ENCODE measurements at places on chromosomes 1 and 21.

- no peak for DNase-seq
Observed at GRCh38 chr21:25515484-25516405, 91.5 kb downstream of the MRPL39 start.

GRCh38 chr1:227490478-227490877 is 72.9 kb upstream of the ZNF678 start:
- DNase-seq: no peak

- DNase-seq: no peak
Observed at GRCh38 chr1:14350197-14350596, 248.3 kb upstream of the KAZN start.

DNA sequence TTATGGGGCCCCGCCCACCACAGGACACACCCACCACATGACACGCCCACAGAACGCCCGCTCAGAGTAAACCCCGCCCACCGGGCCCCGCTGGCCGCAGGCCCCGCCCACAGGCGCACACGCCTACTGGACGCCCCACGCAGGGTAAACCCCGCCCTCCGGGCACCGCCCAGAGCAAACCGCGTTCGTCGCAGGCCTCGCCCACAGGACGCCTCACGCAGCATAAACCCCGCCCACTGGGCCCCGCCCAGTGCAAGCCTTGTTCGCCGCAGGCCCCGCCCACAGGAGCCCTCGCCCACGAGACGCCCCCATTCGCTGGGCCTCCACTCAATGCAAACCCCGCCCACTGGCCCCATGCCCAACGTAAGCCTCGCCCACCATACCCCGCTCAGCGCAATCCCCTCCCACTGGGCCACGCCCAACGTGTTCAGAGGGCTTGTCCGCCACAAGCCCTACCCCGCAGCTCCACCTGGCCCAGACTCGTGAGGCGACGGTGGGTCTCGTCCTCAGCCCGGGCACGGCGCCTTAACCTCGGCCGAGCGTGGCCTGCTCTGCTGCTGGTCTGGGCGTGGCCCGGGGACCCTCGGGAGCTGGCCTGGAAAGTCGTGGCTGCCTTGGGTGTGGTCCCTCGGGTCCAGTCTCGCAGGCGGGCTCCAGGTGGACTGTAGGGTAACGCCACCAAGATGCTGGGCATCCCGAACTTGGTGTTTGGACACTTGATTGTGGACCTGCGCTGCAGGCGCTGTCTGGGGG is 401 bp upstream of the TMEM52 start:
- peak; percentile 79 for DNase-seq

- no peak for DNase-seq
Observed at GRCh38 chr1:9025449-9025848, 774 bp downstream of the SLC2A7 start.

DNA sequence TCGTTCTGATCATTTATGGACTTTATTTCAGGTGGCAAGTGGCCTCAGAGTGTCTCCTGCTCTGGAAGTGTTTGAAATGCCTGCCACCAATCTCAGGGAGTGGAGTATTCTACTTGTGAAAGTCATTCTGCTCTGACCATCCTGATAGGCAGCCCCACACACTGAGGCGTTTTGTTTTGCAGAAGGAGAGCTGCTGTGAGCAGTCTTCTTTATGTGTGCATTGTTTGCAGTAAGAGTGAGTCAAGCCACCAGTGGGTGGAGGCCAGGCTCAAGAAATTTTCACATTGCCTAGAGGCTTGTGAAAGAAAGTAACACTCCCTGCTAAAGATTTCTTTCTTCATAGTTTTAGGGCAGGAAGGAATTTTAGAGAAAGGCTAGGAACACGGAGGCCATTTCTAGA is 204.4 kb downstream of the SLC35F3 start:
- DNase-seq: no peak

GRCh38 chr1:185438936-185439335 is 121.9 kb upstream of the IVNS1ABP start:
- DNase-seq: no peak

DNA sequence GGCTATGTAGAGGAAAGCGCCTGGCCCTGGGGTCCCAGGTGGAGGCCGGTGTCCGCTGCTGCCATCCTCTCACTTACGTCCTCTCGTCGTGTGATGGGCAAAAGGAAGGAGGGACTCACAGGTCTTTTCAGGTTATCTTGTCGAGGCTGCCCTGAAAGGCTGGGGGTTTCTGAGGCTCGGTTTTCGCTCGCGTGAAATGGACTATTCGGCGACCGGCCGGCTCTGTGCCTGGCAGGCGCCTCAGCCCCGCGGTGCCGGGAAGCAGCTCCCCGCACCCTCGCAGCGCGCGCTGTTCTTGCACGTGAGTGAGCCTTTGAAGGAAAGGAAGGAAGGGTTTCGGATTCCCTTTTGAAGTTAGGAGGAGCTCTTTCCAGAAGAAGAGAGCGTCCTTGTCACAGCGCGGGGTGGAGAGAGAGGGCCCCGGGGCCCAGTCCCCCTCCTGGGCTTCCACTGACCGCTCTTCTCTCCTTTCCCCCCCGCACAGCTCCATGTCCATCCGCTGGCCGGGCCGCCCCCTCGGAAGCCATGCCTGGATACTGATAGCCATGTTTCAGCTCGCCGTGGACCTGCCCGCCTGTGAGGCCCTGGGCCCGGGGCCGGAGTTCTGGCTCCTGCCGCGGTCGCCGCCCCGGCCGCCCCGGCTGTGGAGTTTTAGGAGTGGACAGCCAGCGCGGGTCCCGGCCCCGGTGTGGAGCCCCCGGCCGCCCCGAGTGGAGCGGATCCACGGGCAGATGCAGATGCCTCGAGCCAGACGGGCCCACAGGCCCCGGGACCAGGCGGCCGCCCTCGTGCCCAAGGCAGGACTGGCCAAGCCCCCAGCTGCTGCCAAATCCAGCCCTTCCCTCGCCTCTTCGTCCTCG is 57.2 kb downstream of the AJAP1 start:
- DNase-seq: no peak

DNA sequence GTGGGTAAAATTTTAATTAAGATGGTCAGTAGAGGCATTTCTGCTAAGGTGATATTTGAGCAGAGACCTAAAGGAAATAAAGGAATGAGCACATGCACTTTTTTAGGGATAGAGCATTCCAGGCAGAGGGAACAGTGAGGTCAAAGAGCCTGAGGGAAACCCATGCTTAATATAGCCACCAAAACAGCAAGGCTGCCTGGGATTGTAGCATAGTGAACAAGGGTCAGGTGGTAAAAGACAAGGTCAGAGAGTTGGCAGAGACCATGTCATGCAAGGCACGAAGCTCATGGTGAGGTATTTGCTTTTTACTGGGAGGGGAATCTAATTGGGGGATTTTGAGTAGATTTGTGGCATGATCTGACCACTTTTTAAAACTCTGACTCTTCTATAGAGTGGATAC is 344.6 kb upstream of the LRRC7 start:
- DNase-seq: no peak

GRCh38 chr21:33949516-33950430 is 34.2 kb upstream of the ATP5PO start:
- no peak for DNase-seq

GRCh38 chr1:202987922-202988583 is 19.1 kb upstream of the TMEM183A start:
- DNase-seq: no peak

DNA sequence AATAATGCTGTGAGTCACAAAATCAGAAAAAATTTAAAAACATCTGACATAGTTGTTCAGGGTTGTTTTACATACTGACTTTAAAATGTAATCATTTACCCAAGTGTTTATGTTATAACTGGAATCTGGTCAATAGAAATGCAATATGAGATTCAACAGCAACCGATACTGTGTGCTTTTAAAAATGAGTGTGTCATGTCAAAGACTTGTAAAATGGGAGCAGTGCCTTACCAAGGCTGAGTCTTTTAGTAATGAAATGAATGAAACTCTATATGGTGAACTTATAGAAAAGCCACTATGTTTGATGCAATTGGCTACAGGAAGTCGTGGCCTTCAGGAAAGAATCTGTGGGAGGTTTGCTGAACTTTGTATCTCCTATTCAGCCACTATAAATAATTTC is 570.2 kb downstream of the DPYD start:
- no peak for DNase-seq

DNA sequence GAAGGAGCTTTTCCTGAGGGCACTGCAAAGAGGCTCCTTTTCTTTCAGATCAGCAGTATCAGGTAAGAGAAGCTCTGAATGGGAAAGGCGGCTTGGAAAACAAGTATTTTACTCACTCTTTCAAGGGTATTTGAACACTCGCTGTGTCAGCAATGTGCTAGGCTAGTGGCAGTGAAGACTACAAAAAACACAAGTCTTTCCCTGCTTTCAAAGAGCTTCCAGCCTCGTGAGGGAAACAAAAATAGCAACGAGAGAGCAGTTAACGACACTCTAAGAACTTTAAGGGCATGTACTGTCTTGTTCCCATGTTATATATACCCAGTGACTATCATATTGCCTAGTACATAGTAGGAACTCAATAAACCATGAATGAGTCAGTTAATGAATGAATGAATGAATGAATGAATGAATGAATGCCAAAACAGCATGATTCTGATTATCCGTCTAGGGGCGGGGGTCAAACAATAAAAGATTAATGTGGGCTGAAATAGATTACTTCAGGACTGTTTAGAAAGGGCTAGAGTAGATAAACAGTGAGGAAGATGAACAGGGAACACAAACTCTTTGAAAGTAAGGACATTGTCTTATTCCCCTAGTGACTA is 14.2 kb upstream of the MCOLN3 start:
- DNase-seq: no peak

GRCh38 chr1:23037081-23037740 is 17.9 kb downstream of the KDM1A start:
- DNase-seq: no peak

- peak; percentile 39 for DNase-seq
Observed at GRCh38 chr1:182080955-182081582, 19.6 kb upstream of the ZNF648 start.

GRCh38 chr1:117466761-117467160 is 99.5 kb downstream of the MAN1A2 start:
- no peak for DNase-seq

DNA sequence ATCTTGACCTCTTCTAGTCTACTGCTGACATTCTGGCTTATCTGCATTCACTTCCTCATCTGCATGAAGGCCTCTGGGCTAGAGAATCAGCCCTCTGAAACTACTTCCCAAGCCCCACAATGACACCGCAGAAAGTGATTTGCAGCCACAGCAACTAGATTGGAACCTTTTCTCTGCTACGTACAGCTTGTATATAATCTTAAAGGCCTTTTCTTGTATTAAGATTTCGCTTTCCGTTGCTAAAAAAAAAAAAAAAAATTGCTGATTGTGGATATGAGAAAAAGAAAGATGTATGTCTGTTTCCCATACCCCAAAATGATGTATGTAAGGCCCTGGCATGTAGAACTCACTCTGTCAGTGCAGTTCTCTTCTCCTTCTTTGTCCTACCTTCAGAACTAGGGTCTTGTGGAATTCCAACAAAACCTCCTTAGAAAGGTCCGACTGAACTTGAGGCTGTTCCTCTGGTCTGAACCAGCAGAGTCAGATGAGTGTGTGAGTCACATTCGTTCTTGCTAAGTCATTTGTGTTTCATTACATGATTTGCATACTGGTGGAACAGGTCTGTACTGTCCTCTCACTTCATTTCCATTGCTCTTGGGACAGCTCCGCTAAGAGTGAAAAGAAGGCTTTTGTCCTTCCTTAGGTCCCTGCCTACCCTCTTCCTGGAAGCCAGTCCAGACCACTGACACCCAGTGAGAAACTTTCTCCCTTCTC is 62.7 kb downstream of the PLPP3 start:
- DNase-seq: no peak

DNA sequence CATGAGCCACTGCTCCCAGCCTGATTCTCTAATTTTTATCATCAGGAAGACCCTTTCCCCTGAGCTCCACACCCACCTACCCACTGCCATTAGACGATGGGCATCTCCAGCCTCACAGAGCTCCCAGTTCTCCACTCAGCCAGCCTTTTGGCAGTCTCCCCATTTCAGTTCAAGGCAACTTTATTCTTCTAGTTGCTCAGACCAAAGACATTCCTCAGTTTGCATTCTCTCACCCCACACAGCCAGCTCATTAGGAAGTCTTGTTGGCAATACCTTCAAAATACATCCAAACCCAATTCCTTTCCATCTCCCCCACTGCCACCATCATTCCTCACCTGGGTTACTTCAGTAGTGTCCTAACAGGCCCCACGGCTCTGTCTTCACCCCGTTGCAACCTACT is 53.4 kb upstream of the COX20 start:
- no peak for DNase-seq

GRCh38 chr1:234579967-234580366 is 30.0 kb downstream of the IRF2BP2 start:
- DNase-seq: no peak

- peak; percentile 51 for DNase-seq
Observed at GRCh38 chr1:234725177-234726132, 115.5 kb upstream of the IRF2BP2 start.

DNA sequence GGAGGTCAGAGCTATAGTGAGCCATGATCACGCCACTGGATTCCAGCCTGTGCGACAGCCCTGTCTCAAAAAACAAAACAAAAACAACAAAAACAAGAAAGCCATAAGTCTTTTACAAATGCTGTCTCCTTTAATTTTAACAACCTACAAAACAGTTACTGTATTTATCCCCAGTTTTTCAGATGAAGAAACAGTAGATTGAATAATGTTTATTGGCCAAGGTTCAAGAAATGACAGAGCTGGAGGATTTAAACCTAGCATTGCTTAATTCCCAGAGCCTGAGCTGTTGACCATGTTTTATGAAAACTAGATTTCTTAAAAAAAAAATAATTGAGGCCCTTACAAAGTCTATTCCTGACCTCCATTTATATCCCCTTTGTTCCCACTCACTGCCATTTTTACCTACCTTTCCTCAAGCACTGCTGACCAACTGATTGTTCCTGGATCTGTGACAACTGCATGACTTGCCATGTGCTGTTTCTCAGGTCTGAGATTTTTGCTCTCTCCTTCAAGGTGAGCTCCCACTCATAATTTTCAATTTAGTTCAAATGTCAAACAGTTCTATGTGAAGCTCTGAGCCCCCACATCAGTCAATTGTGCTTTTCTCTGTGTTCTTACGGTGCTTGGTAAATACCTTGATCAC is 140.8 kb downstream of the CHRM3 start:
- DNase-seq: no peak

DNA sequence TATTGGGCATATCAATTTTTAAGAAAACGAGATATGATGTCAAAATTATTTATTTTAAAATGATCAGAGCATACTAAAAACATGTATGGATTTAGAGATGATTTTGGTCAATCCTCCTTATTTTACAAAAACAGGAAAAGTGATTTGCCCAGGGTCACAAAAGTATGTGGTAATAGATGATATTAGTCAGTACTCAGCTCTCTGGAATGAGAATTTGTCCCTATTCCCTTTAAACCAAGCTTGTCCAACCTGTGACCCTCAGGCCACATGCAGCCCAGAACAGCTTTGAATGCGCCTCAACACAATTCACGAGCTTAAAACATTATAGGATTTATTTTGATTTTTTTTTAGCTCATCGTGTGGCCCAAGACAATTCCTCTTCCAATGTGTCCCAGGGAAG is 104.7 kb downstream of the AKT3 start:
- DNase-seq: no peak

- DNase-seq: no peak
Observed at GRCh38 chr21:38295997-38296764, 39.4 kb downstream of the KCNJ15 start.

Measured in KG1 (cell line).